Stimulated activated CD4-positive, alpha-beta T cell treated with anti-CD3 and anti-CD28 coated beads, Interleukin-2, amount 100 ng/mL, for 4 hours (primary cell): ENCODE measurements at places on chromosomes 16 and 17.

DNA sequence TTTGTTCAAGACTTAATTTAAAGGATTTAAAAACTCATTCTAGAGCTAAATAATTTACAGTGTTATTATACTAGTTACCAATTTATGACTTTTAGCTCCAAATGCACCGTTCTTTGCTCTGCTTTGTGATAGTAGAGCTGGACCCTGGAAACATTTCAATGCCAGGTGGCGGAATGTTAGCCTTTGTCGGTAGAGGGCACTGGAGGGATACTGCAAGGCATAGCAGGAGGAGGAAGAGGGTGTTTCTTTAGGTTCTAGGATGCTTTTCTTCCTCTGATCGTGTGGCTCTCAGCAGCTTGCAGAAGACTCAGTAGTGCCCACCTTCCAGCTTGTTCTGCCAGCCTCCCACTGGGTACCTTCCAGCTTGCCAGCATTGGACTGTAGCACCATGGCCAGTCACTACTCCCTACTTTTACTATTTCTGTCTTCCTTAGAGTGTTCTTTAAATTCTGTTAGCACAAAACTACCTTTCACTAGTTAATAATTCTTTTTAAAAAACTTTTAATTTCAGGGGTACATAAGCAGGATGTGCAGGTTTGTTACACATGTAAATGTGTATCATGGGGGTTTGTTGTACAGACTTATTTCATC is 325.3 kb downstream of the UTP18 start:
- DNase-seq, result no peak

DNA sequence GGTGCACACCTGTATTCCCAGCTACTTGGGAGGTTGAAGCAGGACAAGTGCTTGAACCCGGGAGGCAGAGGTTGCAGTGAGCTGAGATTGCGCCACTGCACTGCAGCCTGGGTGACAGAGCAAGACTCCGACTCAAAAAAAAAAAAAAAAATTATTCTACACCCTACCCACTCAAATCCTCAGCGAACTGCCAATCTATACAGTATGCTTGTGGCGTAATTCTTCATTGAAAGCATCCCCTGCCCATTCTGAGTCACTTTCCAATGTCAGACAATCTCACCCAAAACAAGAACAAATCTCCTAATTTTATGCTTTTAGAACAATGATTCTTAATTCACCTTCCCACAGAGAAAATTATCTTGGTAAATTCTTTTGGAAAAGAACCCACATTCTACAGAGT is 12.0 kb downstream of the AMFR start:
- DNase-seq, result no peak

- no peak for DNase-seq
Measured at GRCh38 chr17:15516150-15516549, 47.1 kb downstream of the TVP23C start.

DNA sequence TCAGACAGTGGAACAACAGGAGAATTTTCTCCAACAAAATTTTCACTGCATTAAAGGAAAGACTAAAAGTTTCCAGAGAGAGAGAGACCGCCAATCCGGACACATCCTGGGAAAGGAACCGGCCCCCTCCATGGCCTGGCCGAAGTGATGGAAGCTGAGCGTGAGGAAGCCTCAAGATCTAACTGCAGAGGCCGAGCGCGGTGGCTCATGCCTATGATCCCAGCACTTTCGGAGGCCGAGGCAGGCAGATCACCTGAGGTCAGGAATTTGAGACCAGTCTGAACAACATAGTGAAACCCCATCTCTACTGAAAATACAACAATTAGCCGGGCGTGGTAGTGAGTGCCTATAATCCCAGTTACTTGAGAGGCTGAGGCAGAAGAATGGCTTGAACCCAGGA is 3.9 kb downstream of the CTRB2 start:
- DNase-seq, result no peak

DNA sequence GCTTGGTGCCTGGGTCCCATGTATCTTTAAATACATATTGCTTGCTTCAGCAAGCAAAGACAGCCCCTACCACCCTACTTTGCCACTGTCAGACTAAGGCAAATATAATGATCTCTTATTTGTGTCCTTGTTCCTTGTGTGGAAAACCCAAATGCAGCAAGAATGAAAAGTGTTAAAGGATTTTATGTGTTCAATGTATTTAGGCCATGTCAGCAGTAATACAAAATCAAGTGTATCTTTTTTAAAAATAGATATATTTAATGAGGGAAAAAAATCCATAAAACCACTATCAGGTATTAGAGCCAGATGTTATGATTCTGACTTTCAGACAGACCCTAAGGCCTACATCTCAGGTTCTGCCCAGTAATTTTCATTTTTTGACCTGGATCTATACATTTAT is 374.5 kb downstream of the SEC14L1 start:
- DNase-seq, result no peak

DNA sequence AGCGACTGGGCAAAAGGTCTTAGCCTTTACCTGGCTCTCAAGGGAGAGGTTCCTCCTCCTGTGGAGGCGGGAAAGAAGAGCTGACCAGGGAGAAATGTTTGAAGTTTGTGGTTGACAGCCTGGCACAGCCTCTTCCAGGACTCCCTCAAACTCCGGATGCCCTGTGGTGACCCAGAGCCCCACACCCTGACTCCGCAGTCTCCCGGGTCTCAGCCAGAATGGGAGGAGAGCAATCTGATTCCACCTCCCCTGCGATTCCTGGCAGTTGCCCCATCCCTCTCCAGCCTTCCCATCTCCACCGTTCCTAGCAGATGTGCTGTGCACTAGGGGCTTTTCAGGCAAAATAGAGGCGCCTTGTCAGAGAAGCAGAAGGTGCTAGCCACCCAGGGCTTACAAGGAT is 5.5 kb upstream of the DNAI2 start:
- DNase-seq, result no peak

DNA sequence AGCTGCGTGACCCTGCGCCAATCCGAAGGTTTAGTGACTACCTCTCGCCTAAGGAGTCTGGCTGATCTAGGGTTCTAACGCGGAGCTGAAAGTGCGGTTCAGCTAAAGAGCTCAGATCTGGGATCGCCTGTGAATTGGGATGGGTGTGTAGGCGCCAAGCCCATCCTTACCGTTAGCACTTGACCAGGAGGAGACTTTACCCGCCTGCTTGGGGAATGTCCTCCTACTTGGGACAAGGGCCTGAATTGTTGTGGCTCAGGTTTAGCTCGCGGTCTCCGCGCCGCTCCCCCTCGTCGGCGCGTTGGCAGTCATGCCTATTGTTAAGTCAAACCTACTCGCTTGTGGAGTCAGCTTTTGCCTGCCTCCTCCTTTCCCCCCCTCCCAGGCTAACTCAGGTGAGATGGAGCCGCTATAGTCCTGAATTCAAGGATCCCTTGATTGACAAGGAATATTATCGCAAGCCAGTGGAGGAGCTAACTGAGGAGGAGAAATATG is 480 bp downstream of the MRPS7 start:
- DNase-seq, result no peak

- no peak for DNase-seq
Measured at GRCh38 chr17:35229638-35230037, 13.2 kb upstream of the SLFN5 start.

DNA sequence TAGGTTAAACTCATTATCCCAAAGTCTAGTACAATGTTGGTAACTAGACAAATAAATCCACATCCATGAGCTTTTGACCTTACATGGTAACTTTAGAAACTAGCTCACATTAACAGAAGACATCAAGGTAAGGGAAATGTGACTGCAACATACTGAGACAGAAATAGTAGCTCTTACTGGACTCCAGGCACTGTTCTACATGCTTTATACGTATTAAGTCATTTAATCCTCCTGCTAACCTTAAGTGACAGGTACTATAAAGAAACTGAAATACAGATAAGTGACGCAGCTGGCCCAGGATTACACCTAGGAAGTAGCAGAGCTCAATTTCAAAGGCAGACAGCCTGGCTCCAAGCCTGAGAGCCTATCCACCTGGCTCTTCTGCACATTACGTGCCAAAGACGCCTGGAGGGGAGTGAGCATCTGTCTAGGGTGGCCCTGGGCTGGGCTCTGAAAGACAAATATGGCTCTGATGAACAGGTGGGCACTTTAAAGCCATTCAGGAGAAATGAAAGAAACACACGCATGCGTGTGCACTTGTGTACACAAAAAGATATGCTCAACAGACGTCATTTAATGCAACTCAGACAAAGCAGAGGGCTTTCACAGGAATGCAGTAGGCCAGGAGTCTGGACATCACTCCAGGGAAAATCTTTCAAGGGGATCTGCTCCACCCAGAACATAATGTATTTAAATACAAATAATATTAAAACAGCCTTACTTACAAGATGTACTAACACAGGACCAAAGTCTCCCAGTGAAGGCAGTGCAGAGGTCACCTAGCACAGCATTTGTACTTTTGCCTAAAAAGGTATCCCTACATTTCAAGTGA is 4.4 kb downstream of the ZC3H7A start:
- no peak for DNase-seq

- no peak for DNase-seq
Measured at GRCh38 chr16:31064882-31065461, 9.1 kb downstream of the ZNF668 start.

GRCh38 chr16:81216706-81217105 is 21.8 kb upstream of the BCO1 start:
- no peak for DNase-seq

DNA sequence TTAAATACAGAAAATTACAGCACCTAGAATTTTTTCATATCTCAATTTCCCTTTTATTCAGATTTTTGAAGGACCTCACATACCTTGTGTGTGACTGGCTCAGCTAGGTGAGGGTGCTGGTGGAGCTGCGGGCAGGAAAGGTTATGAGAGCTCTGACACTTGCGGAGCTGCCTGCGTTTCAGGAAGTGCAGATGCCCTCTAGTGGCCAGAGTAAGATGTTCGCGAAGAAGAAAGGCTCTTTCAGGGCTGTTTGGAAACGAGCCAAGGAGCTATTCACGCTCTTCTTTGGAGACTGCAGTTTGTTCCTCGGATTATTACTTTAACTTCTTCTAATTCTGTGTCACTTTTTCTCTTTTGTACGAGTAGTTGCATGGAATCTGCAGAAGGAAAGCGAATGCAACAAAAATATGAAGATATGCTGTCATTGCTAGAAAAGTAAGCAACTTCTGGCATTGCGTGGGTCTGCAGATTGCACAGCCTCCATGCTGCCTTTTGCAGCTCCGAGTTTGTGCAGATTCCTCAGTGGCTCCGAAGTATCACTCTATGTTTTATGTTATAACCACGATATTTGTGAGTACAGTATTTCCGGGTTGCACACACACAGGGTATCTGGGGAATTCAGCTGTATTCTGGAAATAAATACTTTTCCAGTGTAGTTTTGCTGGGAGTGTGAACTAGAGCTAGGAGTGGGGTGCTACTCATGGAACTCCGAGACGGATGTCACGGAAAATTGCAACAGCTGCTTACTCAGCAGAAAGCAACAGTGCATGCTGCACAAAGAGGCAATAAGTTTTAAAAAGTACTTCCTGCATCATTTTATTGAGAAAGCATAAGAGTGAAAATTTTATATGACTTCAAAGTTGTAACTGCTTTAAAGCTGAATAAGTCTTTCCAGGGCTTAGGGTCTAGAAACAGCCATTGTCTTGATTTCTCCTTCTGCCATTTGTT is 46.3 kb downstream of the DNAH9 start:
- peak; percentile 8 for DNase-seq

DNA sequence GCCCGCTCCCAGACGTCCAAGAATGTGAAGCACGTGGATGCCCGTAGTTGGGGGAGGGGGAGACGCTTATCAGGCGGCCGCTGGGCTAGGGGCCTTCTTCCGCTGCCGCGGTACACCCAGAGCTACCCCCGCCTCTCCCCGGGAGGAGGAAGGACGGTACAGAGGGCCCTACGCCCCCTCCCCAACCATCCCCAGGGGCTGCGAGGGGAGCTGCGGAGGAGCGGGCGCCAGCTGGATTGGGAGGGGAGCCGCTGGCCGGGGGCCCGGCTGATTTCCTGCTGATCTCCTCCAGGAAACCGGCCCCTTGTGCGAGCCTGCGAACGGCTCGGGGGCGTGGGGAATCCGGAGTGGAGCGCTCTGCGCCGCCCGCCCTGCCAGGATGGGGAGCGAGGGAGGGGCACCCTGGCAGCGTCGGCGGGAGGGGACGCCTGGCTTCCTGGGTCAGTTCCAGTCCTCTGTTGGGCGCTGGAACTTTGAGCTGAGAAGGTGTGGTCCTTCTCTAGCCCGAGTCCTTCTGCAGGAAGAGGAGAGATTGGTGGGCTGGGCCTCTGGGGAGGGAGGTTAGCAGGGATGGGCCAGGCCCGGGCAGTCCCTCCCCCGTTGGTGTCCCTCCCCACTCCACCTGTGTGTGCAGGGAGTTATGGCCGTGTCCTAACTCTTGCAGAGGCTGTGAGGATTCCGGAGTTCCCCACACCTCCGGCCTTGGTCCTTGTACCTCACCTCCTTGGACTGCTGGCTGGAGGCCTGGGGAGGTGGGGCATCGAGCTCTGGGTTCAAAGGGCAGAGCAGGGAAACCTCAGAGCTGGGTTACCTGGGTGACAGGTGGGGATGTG is 19.2 kb downstream of the GJD3 start:
- no peak for DNase-seq

DNA sequence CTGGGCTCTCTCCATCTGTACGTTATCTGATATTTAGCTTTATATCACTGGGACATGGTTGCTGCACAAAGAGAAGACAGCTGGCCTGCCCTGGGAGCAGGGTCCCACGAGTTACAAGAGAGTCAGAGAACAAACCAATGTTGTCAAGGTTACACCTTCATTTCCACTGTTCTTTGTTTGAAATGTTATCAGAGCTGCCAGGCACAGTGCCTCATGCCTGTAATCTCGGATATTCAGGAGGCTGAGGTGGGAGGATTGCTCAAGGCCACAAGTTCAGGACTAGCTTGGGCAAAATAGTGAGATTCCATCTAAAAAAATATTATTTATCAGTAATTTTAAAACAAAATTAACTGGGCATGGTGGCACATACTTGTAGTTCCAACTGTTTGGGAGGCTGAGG is 34.6 kb downstream of the ATP6V0A1 start:
- DNase-seq, result no peak

GRCh38 chr17:65408050-65408449 is 153.4 kb downstream of the AXIN2 start:
- no peak for DNase-seq

DNA sequence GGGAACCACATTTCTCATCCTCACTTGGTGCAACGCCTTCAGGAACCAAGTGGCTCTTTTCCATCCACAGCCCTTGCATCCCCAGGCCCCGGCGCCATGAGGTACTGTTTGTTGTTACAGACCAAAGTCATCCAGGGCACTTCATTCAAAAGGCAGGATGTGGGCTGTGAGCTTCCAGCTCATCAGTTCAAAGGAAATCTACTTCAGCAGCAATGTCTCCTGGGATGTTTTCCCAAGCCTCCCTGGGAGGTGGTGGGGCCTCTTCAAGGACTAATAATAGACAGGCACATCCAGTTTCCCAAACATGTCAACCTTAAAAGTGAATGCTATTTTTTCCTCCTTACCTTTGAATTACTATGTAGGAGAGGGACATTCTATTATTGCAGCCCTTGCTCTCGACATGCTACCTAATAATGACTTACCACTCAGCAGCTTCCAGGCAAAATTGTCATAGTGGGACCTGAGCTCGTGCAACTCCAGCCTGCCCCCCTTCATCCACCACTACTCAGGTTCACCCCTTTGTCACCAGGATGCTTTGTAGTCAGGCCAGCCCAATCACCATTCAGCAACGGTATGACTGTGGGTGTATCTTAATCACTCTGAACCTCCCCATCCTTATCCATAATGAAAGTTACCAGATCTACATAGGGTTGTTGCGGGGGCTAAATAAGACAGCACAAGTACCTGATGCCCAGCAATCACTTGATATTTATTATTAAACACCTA is 1.7 kb upstream of the PRKCB start:
- no peak for DNase-seq

- DNase-seq, result no peak
Measured at GRCh38 chr16:59604354-59604753, 870.2 kb upstream of the GOT2 start.
